Esophagus muscularis mucosa (tissue), 4 donors: ENCODE measurements at places on chromosomes 2 and 18.
A peak's percentile ranks its signal among the peaks of the same experiment; 100 is the strongest.

- no peak for DNase-seq
These were observed 402.3 kb downstream of the LRATD1 start for GRCh38 chr2:15034860-15035259.

DNA sequence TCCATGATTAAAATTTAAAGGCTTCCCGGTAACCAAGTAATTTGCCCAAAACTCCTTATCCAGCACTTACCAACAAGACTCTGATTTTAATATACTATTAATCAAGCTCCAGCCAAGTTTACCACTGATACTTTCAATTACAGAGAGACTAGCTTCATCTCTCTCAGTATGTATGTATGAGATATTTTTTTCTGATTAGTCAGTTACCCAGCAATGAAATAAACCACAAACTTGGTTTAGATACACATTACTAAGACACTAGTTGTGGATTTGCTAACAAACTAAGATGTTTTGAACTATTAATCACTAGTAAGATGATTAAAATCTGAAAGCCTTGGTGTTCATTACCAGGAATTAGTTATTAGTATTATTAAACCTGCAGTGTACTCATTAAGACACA lies 1272.2 kb upstream of the ACVR2A start:
- no peak for DNase-seq

- DNase-seq = no peak
These were observed 67.4 kb downstream of the TPO start for GRCh38 chr2:1480671-1481076.

- no peak for DNase-seq
These were observed 31.4 kb upstream of the CD28 start for GRCh38 chr2:203675086-203675485.

GRCh38 chr18:34911661-34912384 lies 129.4 kb upstream of the MAPRE2 start:
- DNase-seq = no peak

DNA sequence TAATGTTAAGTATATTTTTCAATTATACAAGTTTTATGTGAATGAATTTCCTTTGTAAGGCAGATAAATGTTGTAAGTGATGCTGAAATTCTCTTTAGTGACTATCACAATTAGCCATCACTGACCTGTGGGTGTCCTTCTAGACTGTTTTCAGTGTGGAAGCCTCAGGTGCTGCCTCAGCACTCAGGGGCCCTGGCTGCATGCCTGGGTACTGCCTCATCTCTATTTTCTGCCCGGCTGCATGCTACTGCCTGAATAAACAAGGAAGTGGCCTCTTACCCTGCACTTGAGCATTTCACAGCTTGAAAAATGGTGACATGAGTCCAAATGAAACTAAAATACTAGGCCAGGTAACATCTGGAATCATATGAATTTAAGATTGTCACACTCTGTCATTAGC lies 787.6 kb upstream of the SALL3 start:
- DNase-seq = no peak

- no peak for DNase-seq
These were observed 44.4 kb downstream of the PTPN2 start for GRCh38 chr18:12839526-12840196.

DNA sequence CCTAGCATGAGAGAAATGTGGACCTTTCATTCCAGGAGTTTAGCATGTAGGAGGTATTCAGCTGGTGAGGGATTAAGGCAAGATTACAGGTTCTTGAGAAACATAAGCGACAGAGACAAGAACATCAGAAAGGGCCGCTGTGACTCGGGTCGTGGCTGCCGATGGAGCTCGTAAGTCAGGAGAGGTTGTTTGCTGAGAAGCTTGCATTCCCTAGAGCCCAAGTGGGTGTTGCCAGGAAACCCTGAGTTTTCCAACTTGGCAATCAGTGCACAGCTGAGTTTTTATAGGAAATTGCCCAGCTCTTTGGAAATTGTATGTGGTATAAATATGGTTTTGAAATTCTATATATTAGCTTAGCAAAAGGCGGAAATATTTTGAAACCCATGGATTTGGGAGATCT lies 46.4 kb upstream of the CYP1B1 start:
- peak; percentile 90 for DNase-seq

GRCh38 chr2:173571021-173571821 lies 216.5 kb downstream of the CDCA7 start:
- DNase-seq = no peak

DNA sequence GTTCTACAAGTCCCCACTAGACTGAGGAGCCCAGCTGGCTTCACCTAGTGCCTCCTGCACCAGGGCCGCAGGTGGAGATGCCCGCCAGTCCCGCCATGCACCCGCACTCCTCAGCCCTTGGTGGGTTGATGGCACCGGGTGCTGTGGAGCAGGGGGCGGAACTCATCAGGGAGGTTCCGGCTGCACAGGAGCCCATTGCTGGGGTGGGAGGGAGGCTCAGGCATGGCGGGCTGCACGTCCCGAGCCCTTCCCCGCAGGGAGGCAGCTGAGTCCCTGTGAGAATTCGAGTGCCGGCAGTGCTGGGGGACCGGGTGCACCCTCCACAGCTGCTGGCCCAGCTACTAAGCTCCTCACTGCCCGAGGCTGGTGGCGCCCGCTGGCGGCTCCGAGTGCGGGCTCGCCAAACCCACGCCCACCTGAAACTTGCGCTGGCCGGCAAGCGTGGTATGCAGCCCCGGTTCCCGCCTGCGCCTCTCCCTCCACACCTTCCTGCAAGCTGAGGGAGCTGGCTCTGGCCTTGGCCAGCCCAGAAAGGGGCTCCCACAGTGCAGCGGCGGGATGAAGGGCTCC lies 252.7 kb upstream of the TCF4 start:
- no peak for DNase-seq

GRCh38 chr2:65064728-65065552 lies 8.7 kb downstream of the CEP68 start:
- no peak for DNase-seq

GRCh38 chr2:187851955-187852561 lies 297.8 kb upstream of the TFPI start:
- DNase-seq = no peak

DNA sequence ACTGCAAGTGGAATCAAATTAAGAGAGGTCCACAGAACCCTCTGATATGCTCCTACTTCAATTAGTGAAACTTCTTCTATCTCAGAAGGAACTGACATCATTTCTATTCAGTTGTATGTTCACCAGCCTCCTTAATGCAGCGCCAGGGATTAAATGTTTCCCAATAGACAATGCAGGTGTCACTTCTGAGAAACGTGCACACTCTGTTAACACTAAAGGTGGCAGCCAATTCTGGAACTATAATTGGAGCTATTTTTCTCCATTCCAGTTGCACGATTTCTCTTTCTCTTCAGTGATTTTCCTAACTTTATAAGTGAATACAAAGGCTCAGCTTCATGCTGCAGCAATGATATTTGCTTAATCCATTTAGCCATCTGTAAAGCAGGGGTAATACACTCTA lies 821.9 kb downstream of the TDRD15 start:
- no peak for DNase-seq

- no peak for DNase-seq
These were observed 309.0 kb downstream of the RDH14 start for GRCh38 chr2:18251486-18251885.

DNA sequence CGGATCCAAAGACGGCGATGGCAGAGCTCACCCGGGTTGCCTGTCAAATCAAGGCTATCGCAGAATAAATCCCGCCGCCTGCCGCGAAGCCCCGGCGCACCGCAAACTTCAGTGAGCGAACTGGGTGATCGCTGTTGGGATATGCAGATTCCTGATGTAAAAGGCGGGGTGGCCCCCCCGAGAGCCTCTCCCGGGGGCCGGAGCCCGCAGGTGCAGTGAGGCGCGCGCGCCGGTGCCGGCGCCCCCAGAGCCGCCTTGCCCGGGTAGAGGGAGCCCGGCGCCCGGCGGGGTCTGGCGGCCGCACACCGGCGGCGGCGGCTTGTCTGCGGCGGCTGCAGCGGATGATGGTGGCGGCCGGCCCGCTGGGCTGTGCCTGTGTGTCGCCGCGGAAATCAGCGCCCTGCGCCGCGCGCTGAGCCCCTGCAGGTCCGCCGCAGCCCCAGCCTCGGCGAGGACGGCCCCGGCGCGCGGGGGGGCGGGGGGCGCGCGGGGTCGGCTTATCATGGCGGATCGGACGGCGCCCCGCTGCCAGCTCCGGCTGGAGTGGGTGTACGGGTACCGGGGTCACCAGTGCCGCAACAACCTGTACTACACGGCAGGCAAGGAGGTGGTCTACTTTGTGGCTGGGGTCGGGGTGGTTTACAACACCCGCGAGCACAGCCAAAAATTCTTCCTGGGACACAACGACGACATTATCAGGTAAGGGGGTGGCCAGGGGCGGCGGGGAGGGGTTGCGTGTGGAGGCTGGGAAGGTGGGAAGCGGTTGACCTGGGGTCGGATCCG lies 1.3 kb downstream of the EML6 start:
- DNase-seq = no peak

- no peak for DNase-seq
These were observed 37.6 kb downstream of the LMAN2L start for GRCh38 chr2:96702098-96702785.

DNA sequence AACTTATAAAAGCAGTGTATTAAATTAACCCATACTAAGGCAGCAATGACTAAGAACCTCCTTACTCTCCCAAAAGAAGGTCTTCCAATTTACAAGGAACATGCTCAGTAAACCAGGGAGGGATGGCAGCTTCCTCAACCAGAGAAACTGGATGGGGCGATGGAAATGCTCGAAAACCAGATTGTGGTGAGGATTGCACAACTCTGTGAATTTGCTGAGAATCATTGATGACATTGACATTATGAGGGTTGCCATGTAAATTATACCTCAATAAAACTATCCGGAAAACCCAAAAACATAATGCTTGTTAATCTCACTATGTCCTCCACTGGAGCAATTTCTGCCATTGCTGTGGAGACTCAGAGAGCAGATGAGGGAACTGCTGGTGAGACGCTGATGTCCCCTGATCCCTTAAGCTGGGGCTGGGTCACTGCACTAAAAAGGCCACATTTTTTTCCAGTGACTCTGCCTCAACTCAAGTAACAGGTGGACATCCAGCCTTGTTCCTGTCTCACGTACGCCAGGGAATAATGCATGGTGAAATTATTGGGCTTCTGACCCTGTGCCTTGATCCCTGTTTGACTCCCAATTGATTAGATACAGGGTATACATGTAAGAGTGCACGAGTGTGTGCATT lies 288.3 kb downstream of the CYP26B1 start:
- no peak for DNase-seq

DNA sequence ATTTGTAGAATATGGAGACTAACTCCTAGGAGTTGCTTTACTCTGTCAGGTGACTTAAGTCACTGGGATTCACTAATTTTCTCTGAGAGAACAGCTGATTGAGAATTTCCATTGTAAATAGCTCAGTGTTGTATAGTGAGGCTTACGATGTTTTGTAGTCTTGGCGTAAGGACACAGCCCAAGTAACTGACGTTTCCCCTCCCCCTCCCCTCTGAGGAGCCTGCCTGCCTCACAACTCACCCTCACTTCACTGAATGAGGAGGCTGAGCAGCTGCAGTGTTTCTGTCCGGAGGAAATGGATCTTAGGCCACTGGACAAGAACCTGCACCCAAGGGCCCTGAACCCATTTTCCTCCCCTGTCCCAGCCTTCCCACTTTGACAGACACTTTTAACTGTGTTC lies 264.6 kb downstream of the PHLPP1 start:
- DNase-seq = no peak

DNA sequence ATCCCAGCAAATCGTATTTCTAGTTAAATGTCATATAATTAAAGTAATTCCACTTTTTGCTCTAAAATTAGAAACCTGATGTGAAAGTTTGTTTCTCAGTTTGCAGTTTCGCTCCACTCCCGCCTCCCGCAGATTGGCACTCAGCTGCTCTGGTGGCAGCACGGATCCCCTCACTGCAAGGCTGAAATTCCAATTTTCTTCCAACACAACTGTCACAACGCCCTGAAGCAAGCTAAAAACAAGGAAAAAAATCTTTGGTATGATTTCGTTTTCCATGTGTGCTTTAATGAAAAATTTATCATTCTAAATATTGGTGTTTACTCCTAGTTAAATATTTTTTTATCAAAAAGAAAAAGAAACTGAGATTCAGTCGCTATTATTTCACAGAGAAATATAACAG lies 38.5 kb downstream of the FTCDNL1 start:
- no peak for DNase-seq

GRCh38 chr2:127641133-127641532 lies 4.8 kb upstream of the GPR17 start:
- DNase-seq = no peak

GRCh38 chr2:204108330-204108751 lies 171.8 kb downstream of the ICOS start:
- no peak for DNase-seq

DNA sequence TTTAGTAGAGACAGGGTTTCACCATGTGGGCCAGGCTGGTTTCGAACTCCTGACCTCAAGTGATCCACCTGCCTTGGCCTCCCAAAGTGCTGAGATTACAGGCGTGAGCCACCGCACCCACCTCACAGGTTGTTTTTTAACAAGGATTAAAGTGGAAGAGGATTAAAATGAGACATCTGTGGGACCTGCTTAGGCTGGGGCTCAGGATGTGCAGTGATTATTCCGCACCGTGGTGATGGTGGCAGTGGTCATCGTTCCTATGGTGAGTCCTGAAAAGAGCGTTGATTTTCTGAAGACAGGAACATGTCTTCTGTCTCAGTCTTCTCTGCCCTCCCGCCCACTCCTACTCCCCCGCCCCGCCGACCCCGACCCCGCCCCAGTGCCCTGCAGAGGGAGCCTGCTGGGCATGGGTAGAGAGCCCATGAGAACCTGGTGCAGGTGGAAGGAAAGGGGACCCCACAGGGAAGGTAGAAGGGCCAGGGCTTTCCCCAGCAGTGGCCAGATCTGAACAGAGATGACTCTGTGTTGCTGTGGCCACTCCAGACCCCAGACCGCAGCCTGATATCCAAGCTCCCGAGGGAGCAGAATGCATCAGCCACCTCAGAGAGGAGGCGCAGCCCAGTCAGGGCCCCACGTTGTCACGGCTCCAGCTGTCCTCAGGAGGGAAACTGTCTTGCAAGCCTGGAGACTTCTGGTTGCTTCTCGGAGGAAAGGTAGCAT lies 34.5 kb upstream of the FOSL2 start:
- no peak for DNase-seq

DNA sequence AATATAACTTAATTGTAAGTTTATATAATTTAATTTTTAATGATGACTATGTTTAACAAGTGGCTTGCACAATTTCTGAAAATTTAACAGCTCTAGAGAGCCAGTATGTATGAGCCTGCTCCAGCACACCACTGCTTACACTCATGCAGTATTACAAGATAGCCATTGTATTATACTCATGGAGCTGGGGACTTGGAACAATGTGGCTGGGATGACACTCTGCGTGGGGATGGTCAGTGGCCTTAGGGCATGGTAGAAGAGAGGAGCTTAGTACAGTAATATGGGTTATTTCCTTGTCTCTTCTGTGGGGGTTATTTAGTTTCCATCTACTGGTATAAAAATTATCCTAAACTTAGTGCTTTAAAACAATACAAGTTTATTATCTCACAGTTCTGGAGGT lies 105.1 kb upstream of the STON1 start:
- DNase-seq = no peak
